ENCODE measurements at places on chromosomes 1 and 21. TPM values are rescaled to one million over a fixed set of nuclear protein-coding genes. Genes with fewer than 3 reads are reported as not detected.

The SYPL2 gene
- 0.10 TPM for total RNA-seq

The PTPRU gene
- 7.7 TPM for total RNA-seq

The LAPTM5 gene
- total RNA-seq, result 0.33 TPM

The CCT3 gene
- 408 TPM for total RNA-seq

The ZNF678 gene
- total RNA-seq, result 1.8 TPM

The TSSK3 gene
- total RNA-seq, result not detected

The C1orf116 gene
- total RNA-seq, result 4.9 TPM

The GPR37L1 gene
- 0.21 TPM for total RNA-seq

The CLDN14 gene
- total RNA-seq, result not detected

The DHX9 gene
- 159 TPM for total RNA-seq

All from A549 treated with GW870086 at 1 μM for 4 hours (cell line).